ENCODE measurements at places on chromosomes 13 and 19.

DNA sequence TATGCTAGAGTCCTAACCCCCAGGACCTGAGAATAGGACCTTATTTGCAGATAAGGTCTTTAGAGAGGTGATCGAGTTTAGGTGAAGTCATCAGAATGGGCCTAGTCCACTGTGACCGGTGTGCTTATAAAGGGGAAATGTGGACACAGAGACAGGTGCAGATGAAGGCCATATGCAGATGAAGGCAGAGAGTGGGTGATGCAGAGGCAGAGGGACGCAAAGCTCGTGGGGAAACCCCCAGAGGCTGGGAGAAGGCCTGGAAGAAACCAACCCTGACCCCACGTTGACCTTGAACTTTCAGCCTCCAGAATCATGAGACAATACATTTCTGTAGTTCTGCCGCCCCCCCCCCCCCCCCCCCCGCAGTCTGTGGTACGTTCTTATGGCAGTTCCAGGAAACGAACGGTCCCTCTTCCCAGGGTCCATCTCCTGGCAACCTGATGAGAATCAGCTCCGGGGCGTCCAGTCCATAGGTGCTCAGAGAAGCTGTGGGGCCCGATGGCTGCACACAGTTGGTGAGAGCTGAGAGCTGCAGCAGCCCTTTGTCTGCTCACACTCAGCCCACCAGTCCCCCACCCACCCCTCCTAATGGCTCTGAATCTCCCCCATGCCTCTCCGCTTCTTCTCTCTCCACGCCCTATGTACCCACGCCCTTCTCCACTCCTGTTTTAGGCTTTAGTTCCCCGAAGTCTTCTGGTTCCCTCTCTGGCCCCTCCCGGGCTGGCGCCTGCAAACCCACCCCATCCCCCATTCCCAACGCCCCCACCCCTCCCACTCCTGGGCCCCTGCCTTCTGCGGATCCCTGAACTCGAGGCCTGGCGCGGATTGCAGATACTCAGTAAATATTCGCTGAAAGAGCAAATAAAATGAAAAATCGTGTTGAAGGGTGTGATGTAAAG, 218.3 kb upstream of the MAB21L1 start:
- DNase-seq = no peak
- H3K4me3 ChIP-seq = no peak overlapping the region
- H3K4me1 ChIP-seq = no peaks in the 10 kb centered on the region
- no peak overlapping the region for H3K27ac ChIP-seq

- no peak overlapping the region for H3K27ac ChIP-seq
- no peak for DNase-seq
- no peaks in the 10 kb centered on the region for H3K27me3 ChIP-seq
- no peaks in the 10 kb centered on the region for H3K36me3 ChIP-seq
- no peaks in the 10 kb centered on the region for H3K4me1 ChIP-seq
- no peak overlapping the region for H3K4me3 ChIP-seq
Measured at GRCh38 chr13:97430296-97430695, 3.7 kb upstream of the RAP2A start.

DNA sequence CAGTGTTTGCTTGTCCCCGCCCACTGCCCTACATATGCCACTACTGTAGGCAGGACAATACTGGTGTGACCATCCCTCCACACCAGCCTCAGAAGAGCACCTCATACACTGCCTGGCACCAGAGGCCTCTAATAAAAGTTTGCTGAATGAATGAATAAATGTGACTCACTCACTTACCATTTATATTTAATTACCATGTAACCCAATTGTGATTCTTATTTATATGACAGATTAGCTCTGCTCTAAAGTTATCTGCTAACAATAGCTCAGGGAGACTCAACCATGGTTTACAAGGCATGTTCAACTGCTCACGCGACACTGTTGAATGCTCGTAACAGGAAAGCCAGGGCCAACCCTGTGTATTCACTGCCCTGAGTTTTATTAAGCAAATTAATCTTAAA, 66.0 kb upstream of the DOCK9 start:
- H3K4me3 ChIP-seq = no peak overlapping the region
- no peak for DNase-seq
- H3K27ac ChIP-seq = no peak overlapping the region
- H3K4me1 ChIP-seq = no peaks in the 10 kb centered on the region

GRCh38 chr13:80865329-80865728, 524.4 kb upstream of the SPRY2 start:
- no peaks in the 10 kb centered on the region for H3K4me1 ChIP-seq
- no peak for DNase-seq
- no peaks in the 10 kb centered on the region for H3K36me3 ChIP-seq
- H3K4me3 ChIP-seq = no peak overlapping the region

- H3K4me1 ChIP-seq = peaks cover 5% of the 10 kb centered on the region
- no peaks in the 10 kb centered on the region for H3K36me3 ChIP-seq
- H3K4me3 ChIP-seq = no peak overlapping the region
Measured at GRCh38 chr13:37225414-37226070, 120.1 kb upstream of the CSNK1A1L start.

- H3K27ac ChIP-seq = no peak overlapping the region
- no peak overlapping the region for H3K4me3 ChIP-seq
- no peak for DNase-seq
- no peaks in the 10 kb centered on the region for H3K36me3 ChIP-seq
- no peaks in the 10 kb centered on the region for H3K27me3 ChIP-seq
- H3K4me1 ChIP-seq = no peaks in the 10 kb centered on the region
Measured at GRCh38 chr13:25762795-25763377, 288.9 kb downstream of the SHISA2 start.

GRCh38 chr19:1366296-1366695, 17.4 kb upstream of the NDUFS7 start:
- no peak overlapping the region for H3K27ac ChIP-seq
- no peaks in the 10 kb centered on the region for H3K27me3 ChIP-seq
- H3K36me3 ChIP-seq = peaks cover 70% of the 10 kb centered on the region
- peaks cover 10% of the 10 kb centered on the region for H3K4me1 ChIP-seq
- no peak overlapping the region for H3K4me3 ChIP-seq

- H3K27ac ChIP-seq = peak overlapping the region; percentile 87
- H3K27me3 ChIP-seq = no peaks in the 10 kb centered on the region
- peak overlapping the region; percentile 72 for H3K4me3 ChIP-seq
- peaks cover 11% of the 10 kb centered on the region for H3K4me1 ChIP-seq
Measured at GRCh38 chr19:1942078-1942933, 1.3 kb downstream of the CSNK1G2 start.

GRCh38 chr13:66048888-66049287, 1181.2 kb downstream of the PCDH9 start:
- no peak for DNase-seq
- no peaks in the 10 kb centered on the region for H3K4me1 ChIP-seq
- no peak overlapping the region for H3K4me3 ChIP-seq
- H3K36me3 ChIP-seq = no peaks in the 10 kb centered on the region

- peaks cover 5% of the 10 kb centered on the region for H3K4me1 ChIP-seq
- peaks cover 45% of the 10 kb centered on the region for H3K36me3 ChIP-seq
- no peak for DNase-seq
Measured at GRCh38 chr19:40365613-40366401, 17.3 kb downstream of the PLD3 start.

GRCh38 chr13:110109910-110110309, 197.0 kb downstream of the COL4A1 start:
- no peaks in the 10 kb centered on the region for H3K27me3 ChIP-seq
- H3K27ac ChIP-seq = peak overlapping the region; percentile 43
- H3K4me3 ChIP-seq = no peak overlapping the region
- H3K4me1 ChIP-seq = peaks cover 24% of the 10 kb centered on the region
- DNase-seq = peak; percentile 88
- no peaks in the 10 kb centered on the region for H3K36me3 ChIP-seq

- no peak overlapping the region for H3K4me3 ChIP-seq
- no peak for DNase-seq
- no peaks in the 10 kb centered on the region for H3K4me1 ChIP-seq
- H3K27me3 ChIP-seq = no peaks in the 10 kb centered on the region
- no peaks in the 10 kb centered on the region for H3K36me3 ChIP-seq
Measured at GRCh38 chr13:60944016-60944415, 471.6 kb downstream of the PCDH20 start.

GRCh38 chr13:101317986-101318523, 98.3 kb downstream of the NALCN start:
- H3K36me3 ChIP-seq = no peaks in the 10 kb centered on the region
- no peak overlapping the region for H3K27ac ChIP-seq
- H3K4me1 ChIP-seq = no peaks in the 10 kb centered on the region
- no peak overlapping the region for H3K4me3 ChIP-seq
- DNase-seq = no peak

- H3K27me3 ChIP-seq = no peaks in the 10 kb centered on the region
- no peaks in the 10 kb centered on the region for H3K4me1 ChIP-seq
- H3K4me3 ChIP-seq = no peak overlapping the region
- DNase-seq = no peak
Measured at GRCh38 chr13:42602906-42603305, 29.0 kb downstream of the TNFSF11 start.

DNA sequence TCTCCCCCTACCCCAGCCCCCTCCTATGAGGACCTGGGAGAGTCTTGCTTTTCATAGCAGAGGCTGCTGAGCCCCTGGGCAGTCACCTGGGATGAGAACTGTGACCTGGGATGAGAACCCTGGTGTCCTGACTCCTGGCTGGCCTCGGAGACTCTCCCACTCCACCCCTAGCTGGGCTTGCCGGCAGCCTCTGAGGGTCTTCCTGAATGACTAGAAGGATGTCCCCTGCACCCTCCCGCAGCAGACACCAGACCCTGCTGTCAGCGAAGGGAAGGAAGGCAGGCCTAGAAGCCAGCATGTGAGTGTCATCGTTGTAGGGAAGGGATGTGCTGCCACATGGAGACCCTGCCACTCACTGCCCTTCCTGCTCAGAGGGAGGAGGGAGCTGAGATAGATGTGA, 203.4 kb upstream of the ZNF536 start:
- H3K4me1 ChIP-seq = no peaks in the 10 kb centered on the region
- H3K27ac ChIP-seq = no peak overlapping the region
- no peaks in the 10 kb centered on the region for H3K27me3 ChIP-seq
- H3K4me3 ChIP-seq = no peak overlapping the region
- DNase-seq = no peak

GRCh38 chr19:17784201-17785008, 10.5 kb upstream of the B3GNT3 start:
- H3K27me3 ChIP-seq = no peaks in the 10 kb centered on the region
- no peak overlapping the region for H3K4me3 ChIP-seq
- peak; percentile 77 for DNase-seq
- H3K36me3 ChIP-seq = no peaks in the 10 kb centered on the region
- H3K4me1 ChIP-seq = no peaks in the 10 kb centered on the region

GRCh38 chr13:96218475-96218874, 128.6 kb downstream of the HS6ST3 start:
- no peaks in the 10 kb centered on the region for H3K4me1 ChIP-seq
- no peaks in the 10 kb centered on the region for H3K27me3 ChIP-seq
- H3K36me3 ChIP-seq = no peaks in the 10 kb centered on the region
- no peak for DNase-seq

- no peaks in the 10 kb centered on the region for H3K36me3 ChIP-seq
- H3K4me1 ChIP-seq = no peaks in the 10 kb centered on the region
- no peak overlapping the region for H3K4me3 ChIP-seq
- H3K27me3 ChIP-seq = no peaks in the 10 kb centered on the region
- H3K27ac ChIP-seq = no peak overlapping the region
Measured at GRCh38 chr13:83681547-83681946, 200.7 kb downstream of the SLITRK1 start.

GRCh38 chr13:78881751-78882150, 222.8 kb upstream of the OBI1 start:
- no peak overlapping the region for H3K27ac ChIP-seq
- DNase-seq = no peak
- H3K4me1 ChIP-seq = no peaks in the 10 kb centered on the region
- H3K36me3 ChIP-seq = no peaks in the 10 kb centered on the region

DNA sequence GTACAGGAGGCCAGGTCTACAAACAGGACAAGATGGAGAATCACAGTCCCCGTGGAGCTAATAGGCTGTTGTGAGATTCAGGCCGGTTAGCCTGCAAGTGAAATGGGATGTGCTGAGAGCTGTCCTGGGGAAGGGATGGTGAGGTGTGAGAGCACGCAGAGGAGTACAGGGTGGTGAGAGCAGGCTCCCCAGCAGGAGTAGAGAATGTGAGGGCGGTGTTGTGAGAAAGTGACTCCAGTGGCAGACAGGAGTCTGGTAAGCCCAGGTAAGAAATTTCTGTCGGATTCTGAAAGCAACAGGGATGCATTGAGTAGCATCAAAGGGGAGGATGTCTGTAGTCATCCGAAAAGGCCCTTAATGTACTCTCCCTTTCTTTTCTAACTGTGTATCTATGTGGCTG, 50.7 kb upstream of the GPR183 start:
- H3K36me3 ChIP-seq = peaks cover 17% of the 10 kb centered on the region
- no peaks in the 10 kb centered on the region for H3K4me1 ChIP-seq
- no peaks in the 10 kb centered on the region for H3K27me3 ChIP-seq
- H3K27ac ChIP-seq = no peak overlapping the region
- DNase-seq = no peak
- H3K4me3 ChIP-seq = no peak overlapping the region

DNA sequence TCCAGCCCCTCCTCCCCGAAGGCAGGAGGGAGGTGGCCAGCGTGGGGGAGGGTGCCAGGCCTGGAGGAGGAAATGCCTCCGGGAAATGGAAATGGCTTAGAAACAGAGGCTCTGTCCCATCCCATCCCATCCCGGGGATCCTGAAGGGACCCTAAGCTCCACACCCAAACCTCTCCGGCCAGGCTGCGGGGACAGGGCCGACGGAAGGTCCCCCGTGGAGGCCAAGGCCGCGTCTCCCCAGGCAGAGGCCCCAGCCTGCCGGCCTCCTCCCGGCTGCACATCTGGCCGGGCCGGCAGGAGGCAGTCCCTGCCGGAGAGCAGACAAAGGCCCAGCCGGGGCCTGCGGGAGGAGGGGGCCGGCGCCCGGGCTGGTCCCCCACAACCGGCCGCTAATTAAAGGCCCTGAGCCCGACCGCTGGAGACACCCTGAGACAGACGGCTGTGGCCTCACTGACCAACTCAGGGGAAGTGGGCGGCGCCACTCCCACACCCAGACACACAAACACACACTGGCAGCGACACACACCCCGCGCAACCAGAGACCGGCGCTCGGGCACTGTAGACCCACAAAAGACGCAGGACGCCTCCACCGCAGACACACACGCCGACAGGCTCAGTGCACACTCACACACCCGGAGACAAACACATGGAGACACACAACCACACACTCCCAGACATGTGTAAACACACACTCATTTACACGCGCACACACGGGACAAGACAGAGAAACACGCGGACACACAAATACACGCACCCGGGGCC, 1.1 kb downstream of the ADAMTS10 start:
- peaks cover 15% of the 10 kb centered on the region for H3K36me3 ChIP-seq
- H3K27ac ChIP-seq = peak overlapping the region; percentile 90
- peak; percentile 87 for DNase-seq
- H3K4me1 ChIP-seq = peaks cover 11% of the 10 kb centered on the region
- peak overlapping the region; percentile 80 for H3K4me3 ChIP-seq

- peaks cover 32% of the 10 kb centered on the region for H3K27me3 ChIP-seq
- H3K27ac ChIP-seq = no peak overlapping the region
- H3K4me1 ChIP-seq = peaks cover 2% of the 10 kb centered on the region
- H3K4me3 ChIP-seq = peak overlapping the region; percentile 41
- H3K36me3 ChIP-seq = no peaks in the 10 kb centered on the region
Measured at GRCh38 chr19:588741-589692, 664 bp upstream of the HCN2 start.

- H3K27me3 ChIP-seq = no peaks in the 10 kb centered on the region
- no peaks in the 10 kb centered on the region for H3K36me3 ChIP-seq
- no peak overlapping the region for H3K27ac ChIP-seq
- no peak overlapping the region for H3K4me3 ChIP-seq
- H3K4me1 ChIP-seq = no peaks in the 10 kb centered on the region
- DNase-seq = no peak
Measured at GRCh38 chr13:90824032-90824431, 523.5 kb upstream of the MIR17HG start.

- no peaks in the 10 kb centered on the region for H3K36me3 ChIP-seq
- DNase-seq = no peak
- no peak overlapping the region for H3K27ac ChIP-seq
- no peak overlapping the region for H3K4me3 ChIP-seq
Measured at GRCh38 chr13:92947770-92948434, 278.7 kb upstream of the GPC6 start.

Data from ascending aorta (tissue), 2 donors.